Activated T-cell treated with anti-CD3 and anti-CD28 coated beads for 1 hour (primary cell): ENCODE measurements at places on chromosomes 3 and 15.

DNA sequence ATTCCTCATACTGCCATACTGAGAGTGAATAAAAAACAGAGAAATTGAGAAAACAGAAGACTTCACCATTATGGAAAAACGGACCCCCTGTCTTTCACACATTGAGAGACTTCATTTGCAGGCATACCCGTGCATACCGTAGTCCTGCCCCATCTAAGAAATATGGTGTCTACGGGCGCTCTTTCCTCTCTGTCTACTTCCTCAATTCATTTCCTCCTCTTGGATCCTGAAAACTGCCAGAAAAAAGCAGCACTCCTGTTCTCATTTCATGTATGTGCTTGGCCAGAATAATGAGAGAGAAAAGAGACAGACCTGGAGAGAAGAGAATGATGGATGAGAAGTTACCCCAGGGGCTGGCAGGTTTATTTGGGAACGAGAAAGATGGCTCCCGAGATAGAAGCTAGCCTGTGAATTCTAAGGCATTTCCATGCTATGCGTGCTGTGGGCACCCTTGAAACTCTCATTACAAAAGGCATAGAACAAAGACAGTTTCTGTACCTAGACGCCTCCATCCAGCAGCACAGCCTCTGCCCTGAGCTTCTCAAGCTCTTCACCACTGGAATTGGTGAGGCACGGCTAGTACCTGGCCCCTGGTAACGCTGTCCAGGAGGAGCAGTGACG, 62.5 kb upstream of the EPHB3 start:
- DNase-seq, result no peak

DNA sequence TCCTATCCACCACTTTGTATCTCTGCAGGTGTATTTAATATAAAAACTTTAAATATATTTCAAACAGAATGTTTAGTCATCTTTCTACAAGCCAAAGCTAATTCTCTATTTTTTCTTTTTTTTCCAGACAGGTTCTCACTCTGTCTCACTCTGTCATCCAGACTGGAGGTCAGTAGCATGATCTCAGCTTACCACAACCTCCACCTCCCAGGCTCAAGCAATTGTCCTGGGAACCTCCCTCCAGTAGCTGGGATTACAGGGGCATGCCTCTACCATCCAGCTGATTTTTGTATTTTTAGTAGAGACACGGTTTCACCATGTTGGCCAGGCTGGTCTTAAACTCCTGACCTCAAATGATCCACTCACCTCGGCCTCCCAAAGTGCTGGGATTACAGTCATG, 202.6 kb downstream of the VGLL3 start:
- DNase-seq, result no peak

GRCh38 chr15:93359425-93360131, 270.6 kb upstream of the RGMA start:
- no peak for DNase-seq

DNA sequence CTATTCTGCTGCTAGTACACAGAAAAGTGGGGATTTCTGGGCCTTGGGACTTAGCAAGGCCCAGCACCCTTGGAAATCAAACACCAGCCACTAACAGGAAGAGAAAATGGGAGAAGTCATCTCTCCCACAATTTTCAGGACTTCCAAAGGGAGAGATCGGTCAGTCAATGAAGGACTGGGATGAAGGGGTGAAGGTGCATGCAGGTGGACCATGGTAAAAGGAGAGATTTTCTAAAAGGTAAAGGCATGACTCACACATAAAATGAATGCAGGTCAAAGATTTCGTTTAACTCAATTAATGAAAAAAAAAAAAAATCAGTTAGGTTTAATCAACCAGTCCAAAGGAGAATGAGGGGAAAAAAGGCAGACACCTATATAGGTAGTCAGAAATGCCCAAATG, 176.4 kb upstream of the PROK2 start:
- DNase-seq, result no peak

GRCh38 chr15:90885432-90886290, 1.4 kb downstream of the FES start:
- peak; percentile 80 for DNase-seq

DNA sequence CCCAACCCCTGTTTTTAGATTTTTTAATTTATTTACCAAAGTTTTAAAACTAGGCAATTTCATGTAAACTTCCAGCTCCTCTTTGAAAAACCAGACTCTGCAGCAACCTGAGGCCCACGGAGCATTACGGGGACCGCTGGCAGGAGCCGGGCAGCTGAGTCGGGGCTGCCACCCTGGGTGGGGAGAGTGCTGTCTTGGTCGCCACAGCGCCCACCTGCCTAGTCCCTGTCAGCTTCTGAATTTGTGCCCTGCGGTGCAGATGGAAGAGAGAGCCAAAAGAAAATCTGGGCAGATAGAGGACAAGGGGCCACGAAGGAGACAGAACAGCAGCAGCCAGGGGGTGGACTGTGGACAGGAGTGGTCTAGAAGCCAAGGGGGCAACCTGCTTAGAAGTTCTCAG, 34.6 kb downstream of the PXYLP1 start:
- no peak for DNase-seq

GRCh38 chr3:138775254-138775595, 59.5 kb downstream of the PIK3CB start:
- DNase-seq, result no peak
